Stomach (tissue), 19 donors: ENCODE measurements at places on chromosomes 11 and 22.

DNA sequence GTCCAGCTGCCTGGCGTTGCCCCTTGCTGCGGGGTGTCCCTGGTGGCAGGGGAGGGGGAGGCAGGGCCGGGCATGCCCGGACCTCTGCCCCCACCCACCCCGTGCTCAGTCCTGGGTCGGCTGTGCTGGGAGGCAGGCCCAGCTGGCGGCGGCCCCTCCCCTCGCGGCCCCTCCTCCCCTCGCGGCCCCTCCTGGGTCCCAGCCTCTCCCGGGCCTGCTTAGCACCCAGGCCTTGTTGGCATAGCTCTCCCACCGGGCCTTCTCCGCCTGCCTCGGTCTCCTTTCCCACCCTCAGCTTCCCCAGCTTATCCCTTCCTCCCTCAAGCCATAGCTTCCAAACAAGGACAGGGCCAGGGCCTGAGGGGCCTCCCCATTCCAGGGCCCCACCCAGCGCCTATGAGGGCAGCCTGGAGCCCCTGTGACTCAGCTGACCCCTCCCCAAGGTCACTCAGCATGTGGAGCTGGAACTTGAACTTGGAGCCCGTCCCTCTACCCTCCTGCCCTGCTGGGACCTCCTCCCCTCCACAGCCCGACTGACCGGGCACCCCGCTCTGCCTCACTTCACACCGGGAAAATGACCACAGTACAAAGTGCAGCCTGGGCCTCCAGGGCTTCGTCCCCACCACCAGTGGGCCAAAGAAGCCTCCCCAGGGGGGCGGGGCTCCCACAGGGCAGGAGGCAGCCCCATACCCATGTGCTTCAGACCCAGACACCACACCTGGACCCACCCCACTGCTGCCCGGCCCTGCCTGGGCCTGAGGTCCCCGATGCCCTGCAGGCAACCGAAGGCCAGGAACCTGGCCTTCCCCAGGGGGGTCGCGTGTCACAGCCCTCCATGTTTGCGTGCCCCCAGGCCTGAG lies 1.2 kb downstream of the EPS8L2 start:
- H3K27ac ChIP-seq, result peak overlapping the region; percentile 89
- H3K36me3 ChIP-seq, result peaks cover 18% of the 10 kb centered on the region
- peaks cover 91% of the 10 kb centered on the region for H3K4me1 ChIP-seq
- H3K27me3 ChIP-seq, result no peaks in the 10 kb centered on the region
- peak; percentile 79 for DNase-seq
- H3K4me3 ChIP-seq, result peak overlapping the region; percentile 56

- no peak overlapping the region for H3K27ac ChIP-seq
- DNase-seq, result no peak
- H3K4me3 ChIP-seq, result no peak overlapping the region
- H3K4me1 ChIP-seq, result peaks cover 4% of the 10 kb centered on the region
- peaks cover 87% of the 10 kb centered on the region for H3K36me3 ChIP-seq
Observed at GRCh38 chr22:41280065-41280464, 5.9 kb downstream of the RANGAP1 start.

DNA sequence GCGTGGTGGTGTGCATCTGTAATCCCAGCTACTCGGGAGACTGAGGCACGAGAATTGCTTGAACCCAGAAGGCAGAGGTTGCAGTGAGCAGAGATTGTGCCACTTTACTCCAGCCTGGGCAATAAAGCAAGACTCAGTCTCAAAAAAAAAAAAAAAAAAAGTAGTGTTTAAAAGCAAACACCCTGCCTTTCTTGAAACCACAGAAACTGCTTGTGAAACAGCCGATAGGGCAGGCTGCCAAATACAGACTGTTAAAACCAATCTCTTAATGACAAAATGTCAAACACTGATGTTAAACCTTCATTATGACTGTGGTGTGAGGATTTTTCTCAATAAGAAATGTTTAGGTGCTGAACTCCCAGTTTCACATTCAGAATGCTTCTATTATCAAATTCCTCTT lies 27.3 kb downstream of the MARK2 start:
- no peaks in the 10 kb centered on the region for H3K27me3 ChIP-seq
- no peak overlapping the region for H3K4me3 ChIP-seq
- H3K36me3 ChIP-seq, result peaks cover 7% of the 10 kb centered on the region
- DNase-seq, result peak; percentile 91
- peak overlapping the region; percentile 29 for H3K27ac ChIP-seq

- H3K27ac ChIP-seq, result no peak overlapping the region
- DNase-seq, result peak; percentile 85
- H3K36me3 ChIP-seq, result no peaks in the 10 kb centered on the region
- no peaks in the 10 kb centered on the region for H3K4me1 ChIP-seq
- no peak overlapping the region for H3K4me3 ChIP-seq
- H3K27me3 ChIP-seq, result no peaks in the 10 kb centered on the region
Observed at GRCh38 chr11:8099291-8099899, 18.4 kb downstream of the TUB start.

GRCh38 chr11:123829745-123830144 lies 23.6 kb upstream of the OR6M1 start:
- H3K4me3 ChIP-seq, result no peak overlapping the region
- no peak overlapping the region for H3K27ac ChIP-seq
- DNase-seq, result no peak
- no peaks in the 10 kb centered on the region for H3K27me3 ChIP-seq

GRCh38 chr11:10294290-10294953 lies 403 bp upstream of the SBF2 start:
- H3K4me1 ChIP-seq, result peaks cover 37% of the 10 kb centered on the region
- H3K36me3 ChIP-seq, result no peaks in the 10 kb centered on the region

GRCh38 chr11:26958005-26958701 lies 35.8 kb upstream of the FIBIN start:
- H3K27me3 ChIP-seq, result no peaks in the 10 kb centered on the region
- H3K36me3 ChIP-seq, result no peaks in the 10 kb centered on the region
- no peaks in the 10 kb centered on the region for H3K4me1 ChIP-seq

DNA sequence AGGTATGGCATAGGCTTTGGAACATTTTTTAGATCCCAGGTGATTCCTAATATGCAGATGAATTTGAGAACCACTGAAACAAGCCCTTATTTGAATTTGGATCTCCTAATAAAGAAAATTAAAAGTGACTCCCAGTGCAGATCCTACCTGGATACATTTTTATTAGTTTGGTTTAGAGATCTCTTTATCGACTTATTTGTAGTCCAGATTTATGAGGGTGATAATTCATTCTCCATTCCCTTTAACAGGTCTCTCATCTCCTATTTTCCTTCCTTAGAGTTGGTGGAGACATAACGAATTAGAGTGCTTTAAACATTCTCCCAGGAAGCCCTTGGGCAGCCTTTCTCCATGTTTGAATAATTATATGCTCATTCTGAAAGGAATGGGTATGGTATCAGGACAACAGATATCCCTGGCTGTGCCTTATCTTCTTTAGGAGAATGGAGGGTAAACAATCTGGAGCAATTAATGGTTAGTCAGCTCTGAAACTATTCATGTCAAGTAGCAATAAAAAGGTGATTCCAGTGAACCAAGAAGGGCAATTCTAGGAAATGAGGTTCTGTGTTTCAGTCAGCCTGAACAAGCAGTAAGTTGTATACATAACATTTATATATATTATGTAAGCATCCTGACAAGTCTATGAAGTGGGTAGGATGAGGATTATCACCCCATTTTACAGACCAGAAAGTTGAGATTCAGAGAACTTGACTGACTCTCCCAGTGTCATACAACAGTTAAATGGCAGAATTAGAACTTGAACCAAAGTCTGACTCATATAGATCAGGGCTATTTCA lies 53.9 kb upstream of the RCE1 start:
- no peaks in the 10 kb centered on the region for H3K36me3 ChIP-seq
- peaks cover 28% of the 10 kb centered on the region for H3K4me1 ChIP-seq
- DNase-seq, result peak; percentile 33
- H3K4me3 ChIP-seq, result no peak overlapping the region
- no peaks in the 10 kb centered on the region for H3K27me3 ChIP-seq

GRCh38 chr11:106086850-106087249 lies 9.4 kb downstream of the AASDHPPT start:
- DNase-seq, result no peak
- H3K4me3 ChIP-seq, result no peak overlapping the region
- peaks cover 39% of the 10 kb centered on the region for H3K36me3 ChIP-seq
- H3K27ac ChIP-seq, result peak overlapping the region; percentile 34
- no peaks in the 10 kb centered on the region for H3K27me3 ChIP-seq
- peaks cover 17% of the 10 kb centered on the region for H3K4me1 ChIP-seq

GRCh38 chr11:118435290-118435892 lies 901 bp upstream of the KMT2A start:
- peak; percentile 53 for DNase-seq
- peaks cover 22% of the 10 kb centered on the region for H3K4me1 ChIP-seq
- peak overlapping the region; percentile 92 for H3K4me3 ChIP-seq

DNA sequence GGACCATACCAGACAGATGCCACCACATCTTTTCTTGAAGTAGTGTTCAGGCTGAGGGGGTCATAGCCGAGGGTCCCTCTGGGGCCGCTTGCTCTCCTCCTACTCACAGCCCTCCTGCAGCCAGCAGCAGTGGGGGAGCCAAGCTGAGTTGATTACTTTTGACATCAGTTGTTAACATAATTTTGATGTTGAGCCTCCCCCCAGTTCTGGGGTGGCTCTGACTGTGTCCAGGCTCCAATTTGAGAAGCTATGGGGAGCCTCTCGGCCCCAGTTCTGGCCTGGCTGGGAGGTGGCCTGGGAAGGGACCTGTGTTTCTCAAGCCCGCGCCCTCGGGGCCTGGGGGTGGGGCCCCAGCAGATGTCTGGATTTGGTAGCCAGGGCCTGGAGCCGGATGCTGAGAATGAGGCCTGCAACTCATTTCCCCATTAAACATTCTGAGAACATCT lies 47.9 kb downstream of the KCNQ1OT1 start:
- no peaks in the 10 kb centered on the region for H3K36me3 ChIP-seq
- H3K4me3 ChIP-seq, result no peak overlapping the region
- no peak for DNase-seq
- H3K27me3 ChIP-seq, result no peaks in the 10 kb centered on the region
- no peak overlapping the region for H3K27ac ChIP-seq

DNA sequence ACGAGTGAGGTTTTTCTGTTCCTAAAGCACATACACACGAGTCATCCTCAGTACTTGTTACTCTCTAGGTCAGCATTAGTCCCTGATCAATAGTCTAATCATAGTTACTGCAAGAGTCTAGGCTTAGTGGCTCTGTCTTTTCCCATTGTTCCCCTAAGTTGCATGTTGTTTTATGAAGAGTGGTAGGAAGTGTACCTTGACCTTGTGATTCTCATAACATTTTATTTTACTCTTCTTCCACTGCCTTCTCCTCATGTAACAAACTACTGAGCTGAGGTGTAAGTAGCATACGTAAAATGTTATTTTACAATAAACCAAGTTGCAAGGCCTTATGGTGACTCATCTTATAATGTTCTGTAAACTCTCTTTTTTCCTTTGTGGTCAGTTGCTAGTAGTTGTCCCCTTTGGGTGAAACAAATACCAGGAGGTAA lies 15.0 kb downstream of the METTL15 start:
- peaks cover 14% of the 10 kb centered on the region for H3K4me1 ChIP-seq
- no peak for DNase-seq
- no peaks in the 10 kb centered on the region for H3K27me3 ChIP-seq
- H3K4me3 ChIP-seq, result no peak overlapping the region
- no peaks in the 10 kb centered on the region for H3K36me3 ChIP-seq

GRCh38 chr22:37198258-37199102 lies 10.4 kb upstream of the C1QTNF6 start:
- H3K27ac ChIP-seq, result peak overlapping the region; percentile 91
- H3K4me1 ChIP-seq, result peaks cover 34% of the 10 kb centered on the region
- H3K4me3 ChIP-seq, result peak overlapping the region; percentile 60
- DNase-seq, result peak; percentile 92
- H3K27me3 ChIP-seq, result no peaks in the 10 kb centered on the region

- no peaks in the 10 kb centered on the region for H3K27me3 ChIP-seq
- H3K27ac ChIP-seq, result no peak overlapping the region
- no peak for DNase-seq
- H3K4me3 ChIP-seq, result no peak overlapping the region
- H3K36me3 ChIP-seq, result peaks cover 5% of the 10 kb centered on the region
Observed at GRCh38 chr11:34643846-34644245, 23.0 kb downstream of the EHF start.

GRCh38 chr11:74142624-74143023 lies 28.2 kb downstream of the C2CD3 start:
- peaks cover 15% of the 10 kb centered on the region for H3K4me1 ChIP-seq
- no peak overlapping the region for H3K4me3 ChIP-seq
- DNase-seq, result no peak
- H3K27me3 ChIP-seq, result no peaks in the 10 kb centered on the region

- no peaks in the 10 kb centered on the region for H3K4me1 ChIP-seq
- no peaks in the 10 kb centered on the region for H3K27me3 ChIP-seq
- no peak overlapping the region for H3K27ac ChIP-seq
- H3K4me3 ChIP-seq, result no peak overlapping the region
Observed at GRCh38 chr11:128924104-128924503, 18.6 kb downstream of the TP53AIP1 start.

GRCh38 chr22:49514641-49515040 lies 313.0 kb downstream of the BRD1 start:
- DNase-seq, result no peak
- H3K27ac ChIP-seq, result no peak overlapping the region
- no peak overlapping the region for H3K4me3 ChIP-seq
- peaks cover 35% of the 10 kb centered on the region for H3K27me3 ChIP-seq
- no peaks in the 10 kb centered on the region for H3K36me3 ChIP-seq
- no peaks in the 10 kb centered on the region for H3K4me1 ChIP-seq

DNA sequence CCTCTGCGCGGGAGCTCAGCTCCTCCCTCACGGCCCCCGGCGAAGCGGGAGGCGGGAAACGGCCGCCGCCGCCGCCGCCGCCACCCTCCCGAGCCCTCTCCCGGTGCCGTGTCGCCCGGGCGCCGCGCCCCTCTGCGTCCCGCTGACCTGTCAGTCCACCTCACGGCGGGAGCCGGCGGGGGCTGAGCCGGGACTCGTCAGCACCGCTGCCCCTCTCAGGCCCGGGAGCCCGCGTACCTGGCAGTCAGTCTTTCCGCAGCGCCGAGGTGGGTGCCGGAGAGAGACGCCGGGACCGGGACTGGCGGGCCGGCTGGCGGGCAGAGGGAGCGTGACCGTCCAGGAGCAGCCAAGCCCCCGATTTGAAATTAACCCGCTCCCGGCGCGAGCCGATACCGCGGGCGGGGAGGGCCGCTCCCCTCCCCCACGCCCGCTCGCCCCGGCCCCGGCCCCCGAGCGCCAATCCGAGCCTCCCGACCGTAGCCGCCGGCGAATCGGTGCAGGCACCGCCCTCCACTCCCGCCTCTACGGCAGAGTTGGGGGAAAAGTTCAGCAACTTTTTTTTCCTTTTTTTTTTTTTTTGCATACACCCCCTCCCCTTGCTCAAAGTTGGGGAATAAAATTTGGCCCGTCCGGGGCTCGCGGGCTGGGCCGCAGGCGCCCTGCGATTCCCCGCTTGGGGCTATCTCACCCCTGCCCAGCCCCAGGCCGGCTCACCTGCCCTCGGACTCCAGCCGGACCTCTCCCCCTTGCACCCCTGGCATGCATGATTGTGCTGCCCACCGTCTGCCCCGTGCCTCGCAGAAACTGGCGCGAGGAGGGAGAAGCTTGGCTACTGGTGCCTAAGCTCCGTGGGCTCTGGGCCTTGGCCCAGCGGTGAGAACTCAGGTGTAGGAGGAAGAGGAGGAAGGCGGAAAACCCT lies 774 bp upstream of the E2F8 start:
- peaks cover 84% of the 10 kb centered on the region for H3K27me3 ChIP-seq
- H3K4me1 ChIP-seq, result peaks cover 41% of the 10 kb centered on the region

GRCh38 chr11:72842653-72843330 lies 28.6 kb downstream of the ATG16L2 start:
- H3K27ac ChIP-seq, result no peak overlapping the region
- no peaks in the 10 kb centered on the region for H3K4me1 ChIP-seq
- no peaks in the 10 kb centered on the region for H3K27me3 ChIP-seq
- DNase-seq, result no peak

- no peaks in the 10 kb centered on the region for H3K27me3 ChIP-seq
- peaks cover 55% of the 10 kb centered on the region for H3K4me1 ChIP-seq
- no peaks in the 10 kb centered on the region for H3K36me3 ChIP-seq
- DNase-seq, result no peak
- H3K4me3 ChIP-seq, result peak overlapping the region; percentile 18
- peak overlapping the region; percentile 75 for H3K27ac ChIP-seq
Observed at GRCh38 chr22:40533712-40534378, 102.7 kb downstream of the MRTFA start.
